ENCODE measurements at places on chromosomes 6 and 20.

- no peak overlapping the region for H3K4me3 ChIP-seq
- no peaks in the 10 kb centered on the region for H3K27me3 ChIP-seq
- no peak for DNase-seq
- H3K27ac ChIP-seq, result no peak overlapping the region
- H3K4me1 ChIP-seq, result peaks cover 59% of the 10 kb centered on the region
These were observed 18.8 kb upstream of the IER3 start for GRCh38 chr6:30763155-30763617.

DNA sequence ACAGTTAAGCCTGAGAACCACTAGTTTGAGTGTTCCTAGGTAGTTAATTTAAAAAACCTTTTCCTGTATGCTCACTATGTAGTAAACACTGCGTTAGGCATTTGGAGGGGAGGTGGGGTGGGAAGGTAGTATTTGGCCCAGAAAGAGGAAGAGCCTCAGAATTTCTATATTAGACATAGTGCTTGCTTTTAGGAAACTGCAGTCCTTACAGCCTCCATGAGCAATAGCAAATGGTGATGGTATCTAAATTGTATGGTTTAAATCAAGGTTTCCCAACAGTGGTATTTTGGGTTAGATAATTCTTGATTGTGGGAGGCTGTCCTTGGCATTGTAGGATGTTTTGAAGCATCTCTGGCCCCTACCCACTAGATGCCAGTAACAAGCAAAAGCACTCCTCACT is 61.5 kb upstream of the RIPOR2 start:
- H3K27me3 ChIP-seq, result no peaks in the 10 kb centered on the region
- no peaks in the 10 kb centered on the region for H3K36me3 ChIP-seq
- H3K4me3 ChIP-seq, result no peak overlapping the region
- no peak for DNase-seq
- peaks cover 6% of the 10 kb centered on the region for H3K4me1 ChIP-seq

DNA sequence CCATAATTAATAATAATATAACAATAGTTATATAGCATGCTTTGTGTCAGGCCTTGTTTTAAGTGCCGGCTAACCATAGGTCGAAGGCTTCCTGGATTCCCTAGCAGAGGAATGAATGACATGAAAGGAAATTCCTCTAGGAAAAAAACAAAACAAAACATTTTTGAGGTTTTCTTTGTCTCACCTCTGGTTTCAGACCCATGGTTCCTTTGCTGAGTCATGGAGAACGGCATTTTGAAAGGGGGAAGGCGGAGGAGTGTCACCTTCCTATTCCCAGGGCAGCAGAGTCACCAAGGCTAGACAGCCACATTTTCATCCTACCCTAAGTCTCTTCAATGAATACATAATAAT is 25.3 kb upstream of the CCND3 start:
- H3K27me3 ChIP-seq, result no peaks in the 10 kb centered on the region
- no peak for DNase-seq
- H3K4me1 ChIP-seq, result peaks cover 4% of the 10 kb centered on the region
- H3K36me3 ChIP-seq, result no peaks in the 10 kb centered on the region
- no peak overlapping the region for H3K4me3 ChIP-seq
- H3K27ac ChIP-seq, result no peak overlapping the region

DNA sequence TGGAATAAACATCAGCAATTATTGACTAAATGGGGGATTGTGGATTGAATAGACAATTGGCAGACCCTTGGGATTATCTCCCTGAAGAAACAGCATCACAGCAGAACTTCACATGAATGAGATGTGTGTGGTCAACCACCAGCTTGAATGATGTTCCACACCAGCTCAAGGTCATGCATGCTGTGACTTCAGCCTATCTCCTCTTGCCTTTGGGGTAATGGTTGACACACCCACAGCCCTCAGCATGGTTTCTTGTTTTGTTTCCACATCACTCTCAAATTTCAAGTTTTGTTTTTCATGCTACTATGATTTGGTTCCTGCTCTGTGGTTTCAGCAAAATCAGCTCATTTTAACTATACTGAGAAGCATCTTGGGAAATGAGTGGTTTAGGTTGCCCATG is 94.3 kb downstream of the PAK5 start:
- no peaks in the 10 kb centered on the region for H3K4me1 ChIP-seq
- no peak for DNase-seq
- no peaks in the 10 kb centered on the region for H3K27me3 ChIP-seq
- H3K27ac ChIP-seq, result no peak overlapping the region
- no peak overlapping the region for H3K4me3 ChIP-seq

GRCh38 chr6:117617210-117618035 is 15.1 kb upstream of the GOPC start:
- no peak overlapping the region for H3K4me3 ChIP-seq
- no peaks in the 10 kb centered on the region for H3K36me3 ChIP-seq
- no peak overlapping the region for H3K27ac ChIP-seq
- no peak for DNase-seq
- H3K4me1 ChIP-seq, result no peaks in the 10 kb centered on the region

GRCh38 chr6:66638099-66638498 is 931.1 kb upstream of the EYS start:
- no peaks in the 10 kb centered on the region for H3K27me3 ChIP-seq
- no peaks in the 10 kb centered on the region for H3K36me3 ChIP-seq
- H3K27ac ChIP-seq, result no peak overlapping the region

- DNase-seq, result no peak
- no peaks in the 10 kb centered on the region for H3K4me1 ChIP-seq
- H3K27ac ChIP-seq, result no peak overlapping the region
- no peak overlapping the region for H3K4me3 ChIP-seq
- peaks cover 75% of the 10 kb centered on the region for H3K36me3 ChIP-seq
These were observed 208.0 kb downstream of the EYA2 start for GRCh38 chr20:47102629-47103028.

- H3K36me3 ChIP-seq, result no peaks in the 10 kb centered on the region
- no peaks in the 10 kb centered on the region for H3K4me1 ChIP-seq
- DNase-seq, result no peak
- H3K27me3 ChIP-seq, result no peaks in the 10 kb centered on the region
These were observed 28.7 kb upstream of the RPS6KA2 start for GRCh38 chr6:166655713-166656229.

DNA sequence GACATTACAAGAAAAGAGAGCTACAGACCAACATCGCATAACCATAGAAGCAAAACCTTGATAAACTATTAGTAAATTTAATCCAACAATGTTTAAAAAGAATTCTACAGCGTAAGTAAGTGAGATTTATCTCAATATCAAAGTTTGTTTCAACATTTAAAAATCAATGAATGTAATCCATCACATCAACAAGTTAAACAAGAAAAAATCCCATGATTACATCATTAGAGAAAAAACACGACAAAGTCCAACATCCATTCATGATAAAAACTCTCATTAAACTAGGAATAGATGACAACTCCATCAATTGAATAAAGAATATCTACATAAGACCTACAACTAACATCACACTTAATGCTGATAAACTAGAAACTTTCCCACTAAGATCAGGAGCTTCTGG is 239.0 kb upstream of the GGTLC1 start:
- no peaks in the 10 kb centered on the region for H3K36me3 ChIP-seq
- H3K4me1 ChIP-seq, result no peaks in the 10 kb centered on the region
- DNase-seq, result no peak

GRCh38 chr6:21317642-21318041 is 275.9 kb upstream of the SOX4 start:
- H3K27me3 ChIP-seq, result no peaks in the 10 kb centered on the region
- H3K4me1 ChIP-seq, result no peaks in the 10 kb centered on the region
- no peak for DNase-seq
- H3K4me3 ChIP-seq, result no peak overlapping the region
- no peak overlapping the region for H3K27ac ChIP-seq

GRCh38 chr6:25777031-25777430 is 22.5 kb downstream of the SLC17A4 start:
- no peak overlapping the region for H3K27ac ChIP-seq
- no peak overlapping the region for H3K4me3 ChIP-seq
- DNase-seq, result no peak
- no peaks in the 10 kb centered on the region for H3K4me1 ChIP-seq
- no peaks in the 10 kb centered on the region for H3K36me3 ChIP-seq

- H3K27me3 ChIP-seq, result no peaks in the 10 kb centered on the region
- peaks cover 17% of the 10 kb centered on the region for H3K4me1 ChIP-seq
- H3K27ac ChIP-seq, result peak overlapping the region; percentile 81
- peak overlapping the region; percentile 12 for H3K4me3 ChIP-seq
These were observed 191.8 kb upstream of the RREB1 start for GRCh38 chr6:6915813-6916547.

DNA sequence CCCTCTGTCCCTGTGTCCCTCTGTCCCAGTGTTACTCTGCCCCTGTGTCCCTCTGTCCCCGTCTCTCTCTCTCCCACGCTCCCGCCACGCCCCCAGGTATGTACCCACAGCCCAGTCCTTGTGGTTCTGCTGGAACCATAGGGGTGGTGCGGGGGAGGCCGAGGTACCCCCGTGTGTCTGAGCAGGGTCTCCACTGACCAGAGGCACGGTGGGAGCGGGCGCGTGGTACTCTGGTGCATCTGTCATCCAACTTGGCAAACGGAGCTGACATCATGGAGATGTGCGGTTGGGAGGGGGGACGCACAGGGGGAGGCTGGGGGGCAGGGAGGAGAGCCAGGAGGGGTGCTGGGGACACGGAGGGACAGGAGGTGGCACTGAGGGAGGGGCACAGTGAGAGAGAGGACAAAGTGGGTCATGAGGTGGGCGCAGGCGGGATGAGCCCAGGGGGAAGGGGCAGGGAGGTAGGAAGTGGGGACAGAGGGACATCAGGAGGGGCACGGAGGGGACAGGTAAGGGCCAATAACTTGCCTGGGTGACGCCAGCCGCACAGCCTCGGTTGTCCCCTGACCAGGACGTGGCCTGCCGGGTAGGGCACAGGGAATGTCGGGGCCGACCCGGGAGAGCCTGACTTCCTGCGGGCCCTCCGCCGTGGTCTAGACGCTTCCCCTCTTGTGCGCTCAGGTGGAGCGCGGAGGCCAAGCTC is 163.6 kb upstream of the PDE10A start:
- no peak overlapping the region for H3K27ac ChIP-seq
- no peaks in the 10 kb centered on the region for H3K36me3 ChIP-seq

DNA sequence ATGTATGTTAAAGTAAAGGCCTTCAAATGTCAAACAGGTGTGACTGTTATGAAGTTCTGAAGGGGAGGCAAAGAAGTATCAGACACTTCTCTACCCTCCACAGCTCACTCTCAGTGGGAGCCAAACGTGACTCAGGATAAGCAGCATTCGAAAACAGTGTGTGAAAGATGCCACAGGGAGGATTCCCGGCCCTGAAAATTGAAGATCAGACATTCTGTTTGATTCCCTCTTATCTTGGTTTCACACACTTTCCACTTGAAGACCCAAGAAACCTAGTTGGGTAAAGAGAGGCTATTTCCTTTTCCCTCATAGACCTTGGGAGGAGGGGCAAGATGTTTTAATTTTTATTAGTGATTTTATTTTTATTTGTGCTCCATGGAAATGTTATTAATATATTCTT is 164.2 kb upstream of the SUPT3H start:
- no peak for DNase-seq
- no peaks in the 10 kb centered on the region for H3K27me3 ChIP-seq
- H3K36me3 ChIP-seq, result no peaks in the 10 kb centered on the region
- no peak overlapping the region for H3K4me3 ChIP-seq
- no peak overlapping the region for H3K27ac ChIP-seq
- H3K4me1 ChIP-seq, result no peaks in the 10 kb centered on the region

GRCh38 chr6:3516092-3516491 is 59.2 kb upstream of the SLC22A23 start:
- no peaks in the 10 kb centered on the region for H3K36me3 ChIP-seq
- no peak overlapping the region for H3K4me3 ChIP-seq
- no peaks in the 10 kb centered on the region for H3K27me3 ChIP-seq
- DNase-seq, result no peak

DNA sequence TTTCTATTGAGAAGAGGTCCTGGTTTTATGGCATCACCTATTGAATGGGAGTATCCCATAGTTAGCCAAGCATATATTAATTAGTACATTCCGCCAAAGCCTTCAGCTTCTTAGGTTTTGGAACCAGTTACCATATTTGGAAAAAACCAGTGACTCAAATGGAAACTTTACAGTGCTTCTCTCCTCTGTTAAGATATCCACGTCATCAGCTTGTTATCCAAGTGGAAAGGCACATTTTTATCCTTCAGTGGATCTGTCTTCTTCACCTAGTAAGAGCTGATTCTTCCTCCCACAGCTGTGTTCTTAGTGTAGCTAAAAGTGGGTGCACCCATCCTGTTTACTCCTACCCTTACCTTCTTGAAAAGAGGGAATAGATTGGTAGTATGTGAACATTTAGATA is 34.5 kb downstream of the TPD52L1 start:
- no peaks in the 10 kb centered on the region for H3K27me3 ChIP-seq
- no peak for DNase-seq
- H3K36me3 ChIP-seq, result no peaks in the 10 kb centered on the region
- H3K4me1 ChIP-seq, result peaks cover 20% of the 10 kb centered on the region
- H3K27ac ChIP-seq, result no peak overlapping the region

DNA sequence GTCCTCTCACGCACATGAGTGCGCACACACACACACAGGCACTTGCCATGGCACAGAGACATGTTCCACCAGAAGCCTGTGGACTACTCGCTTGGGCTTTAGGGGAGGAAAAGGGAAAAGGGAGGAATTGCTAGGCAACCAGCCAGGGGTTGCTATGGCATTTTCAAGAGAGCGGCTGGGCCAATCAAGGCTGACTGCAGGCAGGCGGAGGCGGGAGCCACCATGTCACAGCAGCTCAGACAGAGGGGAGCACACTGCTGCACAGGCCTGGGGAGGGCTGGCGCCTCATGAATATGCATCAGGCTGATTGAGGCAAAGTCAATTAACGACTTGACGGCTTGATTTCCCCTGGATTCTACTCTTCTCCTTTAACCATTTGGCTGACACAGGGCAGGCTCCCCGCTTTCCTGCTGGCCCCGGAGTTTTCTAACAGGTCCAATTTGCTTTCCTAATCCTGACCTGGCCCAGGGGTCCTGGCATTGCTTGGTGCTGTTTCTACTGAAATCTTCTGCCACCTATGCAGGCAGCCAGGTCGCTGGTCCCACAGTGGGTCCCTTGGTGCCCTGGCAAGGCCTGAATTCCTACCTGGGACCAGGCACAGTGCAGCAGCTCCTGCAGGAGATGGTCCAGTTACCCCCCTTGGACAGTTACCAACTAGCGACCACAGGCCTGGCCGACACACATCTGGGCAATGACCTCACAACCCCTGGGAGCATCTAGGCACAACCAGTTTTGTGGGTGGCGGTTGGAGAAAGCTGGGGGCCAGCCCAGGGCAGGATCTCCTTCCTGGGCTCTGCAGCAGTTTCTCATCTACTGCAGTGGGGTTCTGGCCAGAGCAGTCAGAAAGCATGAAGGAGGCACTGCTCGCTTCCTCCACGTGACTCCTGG is 52.1 kb downstream of the YTHDF1 start:
- no peak overlapping the region for H3K4me3 ChIP-seq
- H3K4me1 ChIP-seq, result no peaks in the 10 kb centered on the region
- H3K27me3 ChIP-seq, result peaks cover 84% of the 10 kb centered on the region
- no peak for DNase-seq
- H3K27ac ChIP-seq, result no peak overlapping the region

GRCh38 chr6:41344876-41345275 is 9.5 kb downstream of the NCR2 start:
- no peak for DNase-seq
- no peaks in the 10 kb centered on the region for H3K27me3 ChIP-seq
- H3K4me3 ChIP-seq, result no peak overlapping the region
- H3K4me1 ChIP-seq, result no peaks in the 10 kb centered on the region
- no peaks in the 10 kb centered on the region for H3K36me3 ChIP-seq
- H3K27ac ChIP-seq, result no peak overlapping the region

All from esophagus squamous epithelium (tissue), 5 donors.